Stimulated activated CD8-positive, alpha-beta memory T cell treated with anti-CD3 and anti-CD28 coated beads, Interleukin-15, amount 100 ng/mL, for 4 hours (primary cell): ENCODE measurements at places on chromosomes 1 and 21.

DNA sequence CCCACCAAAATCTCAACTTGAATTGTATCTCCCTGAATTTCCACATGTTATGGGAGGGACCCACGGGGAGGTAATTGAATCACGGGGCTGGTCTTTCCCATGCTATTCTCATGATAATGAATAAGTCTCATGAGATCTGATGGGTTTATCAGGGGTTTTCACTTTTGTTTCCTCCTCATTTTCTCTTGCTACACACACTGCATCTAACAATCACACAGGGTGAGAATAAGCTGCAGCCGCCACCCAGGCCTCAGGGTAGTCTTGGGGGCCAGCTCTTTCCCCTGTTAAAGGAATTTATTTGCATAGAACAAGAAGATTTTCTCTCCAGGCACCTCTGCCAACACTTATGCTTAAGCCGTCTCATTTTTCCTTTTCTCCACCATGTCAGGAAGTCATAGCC is 26.0 kb upstream of the GBP6 start:
- no peak for DNase-seq

- no peak for DNase-seq
Observed at GRCh38 chr1:3763351-3764125, 9.0 kb upstream of the SMIM1 start.

DNA sequence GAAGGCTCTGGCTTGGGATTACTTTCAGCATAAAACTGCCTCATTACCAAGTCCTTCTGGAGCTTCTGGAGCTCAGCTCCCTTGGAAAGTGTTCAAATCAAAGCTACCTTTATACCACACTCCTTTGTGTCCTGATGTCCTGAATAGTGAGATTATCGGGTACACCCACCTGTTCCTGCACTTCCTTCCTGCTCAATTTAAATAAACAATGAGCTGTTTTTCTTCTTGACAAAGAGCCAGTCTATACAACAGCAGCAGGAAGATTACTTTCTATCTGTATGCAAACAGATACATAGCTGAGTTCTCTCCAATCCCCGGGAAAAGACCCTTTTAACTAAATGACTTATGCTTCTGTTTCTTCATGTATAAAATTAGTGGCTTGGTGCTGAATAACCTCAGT is 258.0 kb upstream of the FMN2 start:
- no peak for DNase-seq

DNA sequence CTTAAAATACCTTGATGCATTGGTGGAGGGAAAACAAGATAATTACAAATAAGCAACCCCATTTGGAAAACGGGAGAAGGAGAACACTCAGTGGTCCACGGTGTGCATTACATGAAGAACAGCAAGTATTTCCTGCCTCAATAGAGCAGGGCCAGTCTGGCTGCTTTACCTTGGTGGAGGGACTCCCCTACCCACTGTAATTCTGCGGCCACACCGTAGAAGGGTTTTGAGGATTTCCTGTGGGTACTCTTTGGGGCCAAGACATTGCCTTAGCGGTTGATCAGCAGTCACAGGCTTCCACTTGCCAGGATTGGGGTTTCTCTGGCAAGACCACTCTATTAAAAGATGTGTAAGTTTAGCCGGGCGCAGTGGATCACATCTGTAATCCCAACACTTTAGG is 16.3 kb upstream of the TMEM54 start:
- no peak for DNase-seq

- DNase-seq: no peak
Observed at GRCh38 chr1:9153152-9153551, 24.2 kb upstream of the GPR157 start.
